ENCODE measurements at places on chromosomes 5 and 9.

- no peak for DNase-seq
These were observed 64.7 kb downstream of the MAPKAP1 start for GRCh38 chr9:125642311-125642710.

DNA sequence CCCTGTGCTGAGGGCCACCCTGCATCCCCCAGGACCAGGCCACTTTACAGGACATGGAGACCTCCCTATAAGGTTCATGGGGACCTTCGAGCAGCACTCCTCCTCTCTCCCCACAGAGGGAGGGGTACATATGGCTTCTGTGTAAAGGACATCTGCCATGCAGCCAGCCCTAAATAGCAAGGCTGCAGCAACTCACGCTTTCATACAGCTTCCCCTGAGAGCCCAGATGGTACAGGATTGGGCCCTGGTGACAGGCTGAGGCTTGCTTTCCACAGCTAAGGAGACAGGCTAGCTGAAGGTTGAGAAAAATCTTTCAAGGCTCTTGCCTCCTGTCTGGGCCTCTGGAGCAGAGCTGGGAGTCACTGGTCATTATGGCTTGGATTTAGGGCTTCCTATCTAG, 147.0 kb upstream of the ZNF366 start:
- DNase-seq, result no peak

DNA sequence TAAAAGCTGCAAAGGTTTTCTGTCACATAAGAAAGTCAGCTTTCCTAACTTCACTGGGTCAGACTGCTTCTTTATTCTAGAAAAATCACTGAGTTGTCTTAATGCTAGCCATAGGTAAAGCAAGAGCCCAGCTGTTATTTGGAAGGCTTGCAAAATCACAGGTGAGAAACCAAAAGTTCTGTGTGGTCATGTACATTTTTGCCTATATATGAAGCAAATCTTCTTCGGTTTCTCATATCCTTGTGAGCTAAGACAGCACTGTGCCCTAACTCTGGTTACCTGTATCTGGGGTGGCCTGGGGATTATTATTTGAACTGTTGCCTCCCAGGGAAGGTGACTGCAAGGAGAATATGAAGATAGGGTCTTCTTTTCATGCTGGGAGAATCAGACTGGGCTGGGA, 444.9 kb upstream of the CLINT1 start:
- DNase-seq, result no peak

GRCh38 chr9:38166501-38166900, 97.5 kb upstream of the SHB start:
- no peak for DNase-seq

DNA sequence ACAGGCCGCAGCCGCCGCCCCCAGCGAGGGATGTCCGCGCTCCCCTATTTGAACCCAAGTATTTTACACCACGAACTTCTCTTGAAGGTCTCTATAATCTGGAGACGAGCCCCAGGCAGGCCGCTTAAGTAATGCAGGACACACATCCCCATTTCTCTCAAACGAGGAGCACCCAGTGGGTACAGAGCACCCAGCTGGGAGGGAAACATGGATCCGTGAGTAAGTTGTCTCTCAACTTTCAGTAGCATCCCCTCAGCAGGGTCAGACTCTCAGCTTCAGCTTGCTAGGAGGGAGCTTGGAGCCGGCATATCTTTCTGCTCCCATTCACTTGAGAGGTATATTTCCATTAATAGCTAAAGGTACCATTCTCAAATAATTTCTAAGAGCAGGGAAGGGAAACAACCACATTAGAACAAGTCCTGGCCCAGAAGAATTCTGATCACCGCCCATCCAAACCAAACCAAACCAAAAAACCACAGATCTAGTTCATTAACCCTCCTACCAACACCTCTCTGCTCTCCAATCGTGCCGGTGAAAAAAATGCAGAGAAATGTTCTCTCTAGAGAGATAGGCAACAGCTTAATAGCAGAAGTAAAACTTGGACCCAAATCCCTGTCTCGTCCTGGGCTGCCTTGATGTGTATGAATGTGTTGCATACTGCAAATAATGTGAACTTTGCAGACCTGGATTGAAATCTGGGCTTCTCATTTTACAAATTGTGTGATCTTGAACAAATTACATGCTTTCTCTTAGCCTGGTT, 910 bp downstream of the TDRD7 start:
- no peak for DNase-seq

DNA sequence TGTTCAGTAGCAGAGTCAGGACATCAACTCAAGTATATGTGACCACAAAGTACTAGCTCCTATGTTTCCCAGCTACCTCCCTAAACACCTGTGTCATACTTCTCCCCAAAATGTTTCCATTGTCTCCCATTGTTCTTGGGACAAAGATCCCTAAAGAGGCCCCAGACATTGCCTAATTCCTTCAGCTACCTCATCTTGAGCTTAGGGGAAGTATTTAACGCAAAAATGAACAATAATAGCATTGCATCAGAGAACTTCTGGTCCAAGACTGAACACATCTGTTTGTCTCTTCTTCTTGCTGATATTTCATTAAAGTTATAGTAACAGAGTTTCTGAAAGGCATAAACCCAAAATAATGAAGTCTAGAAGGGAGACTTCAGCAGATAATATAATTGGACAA, 430.8 kb downstream of the MTRR start:
- no peak for DNase-seq

DNA sequence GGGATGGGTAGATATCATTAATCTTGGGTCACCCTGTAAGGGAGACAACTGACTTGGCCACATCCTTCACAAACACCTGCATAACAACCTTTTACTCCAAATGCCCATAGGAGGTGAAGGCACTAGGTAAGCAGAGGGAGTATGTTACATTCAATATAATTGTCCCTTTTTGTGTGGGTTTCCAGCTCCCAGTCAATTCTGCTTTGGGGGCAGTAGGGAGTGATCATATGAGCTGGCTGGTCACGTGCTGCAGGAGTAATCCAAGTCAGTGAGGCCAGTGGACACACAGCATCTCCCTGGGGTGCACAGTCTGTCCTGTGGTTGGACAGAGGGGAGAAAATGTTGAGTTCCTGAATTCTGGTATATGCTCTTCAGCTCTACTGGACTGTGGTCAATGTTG, 1.2 kb upstream of the AGXT2 start:
- DNase-seq, result no peak

DNA sequence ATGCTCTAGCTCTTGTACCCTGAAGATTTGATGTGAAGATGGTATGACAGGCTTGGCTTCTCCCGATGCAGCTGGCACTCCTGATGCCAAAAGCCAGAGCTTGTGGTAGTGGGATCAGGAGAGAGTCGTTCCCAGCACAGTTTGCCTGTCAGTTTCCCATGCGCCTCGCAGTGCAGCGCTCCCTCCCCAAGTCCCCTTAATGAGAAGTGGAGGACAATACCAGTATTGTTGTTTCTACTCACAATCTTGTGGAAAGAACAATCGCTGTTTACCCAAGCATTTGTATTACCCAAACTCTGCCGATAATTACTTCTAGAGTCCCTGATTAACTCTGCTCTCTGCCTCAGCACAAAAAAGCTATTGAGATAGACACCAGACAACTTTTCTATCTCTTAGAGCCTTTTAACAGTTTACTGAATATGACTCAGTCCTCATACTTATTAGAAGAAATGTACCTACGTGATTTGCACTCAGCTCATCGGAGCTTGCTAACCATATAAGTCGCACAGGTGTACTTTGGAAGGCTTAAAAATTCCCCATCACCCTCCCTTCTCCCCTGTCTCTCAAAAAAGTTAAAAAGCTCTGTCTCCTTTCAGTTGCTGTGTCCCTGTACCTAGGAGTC, 283.2 kb upstream of the TMEM161B start:
- DNase-seq, result no peak

GRCh38 chr9:27413511-27414219, 110.4 kb upstream of the IFNK start:
- DNase-seq, result no peak

DNA sequence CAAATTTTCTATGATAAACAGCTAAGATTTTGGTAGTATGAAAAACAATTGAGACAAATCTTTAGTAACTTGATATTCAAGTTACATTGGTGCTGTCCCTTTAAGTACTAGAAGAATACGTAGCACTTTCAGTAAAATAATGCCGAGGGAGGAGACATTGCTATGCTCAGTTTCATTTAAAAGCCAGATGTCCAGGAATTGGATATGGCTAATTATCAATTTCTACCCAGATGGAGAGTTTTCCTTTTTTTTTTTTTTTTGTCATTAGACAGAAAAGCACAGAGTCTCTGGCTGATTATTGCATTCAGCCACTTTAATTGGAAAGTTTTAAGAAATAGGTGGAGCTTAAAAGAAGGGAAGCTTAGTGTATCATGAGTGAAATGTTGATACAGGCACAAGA, 40.4 kb upstream of the APC start:
- no peak for DNase-seq

DNA sequence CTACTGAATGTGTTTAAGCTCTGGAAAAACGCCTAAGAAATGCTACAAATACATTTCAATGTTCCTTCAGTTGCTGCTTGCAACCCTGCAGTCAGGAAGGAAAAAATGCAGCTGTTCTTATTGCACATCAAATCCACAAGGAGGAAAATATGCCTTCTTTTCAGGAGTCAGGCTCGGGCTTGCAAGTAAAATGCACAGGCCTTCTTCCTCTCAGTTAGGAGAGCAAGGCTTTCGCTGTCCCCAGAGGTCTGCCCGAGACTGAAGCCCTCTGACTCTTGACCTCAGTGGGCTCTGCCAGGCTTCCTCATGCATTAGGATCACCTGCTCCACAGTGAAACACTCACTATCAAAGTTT, 899 bp upstream of the SHC3 start:
- no peak for DNase-seq

DNA sequence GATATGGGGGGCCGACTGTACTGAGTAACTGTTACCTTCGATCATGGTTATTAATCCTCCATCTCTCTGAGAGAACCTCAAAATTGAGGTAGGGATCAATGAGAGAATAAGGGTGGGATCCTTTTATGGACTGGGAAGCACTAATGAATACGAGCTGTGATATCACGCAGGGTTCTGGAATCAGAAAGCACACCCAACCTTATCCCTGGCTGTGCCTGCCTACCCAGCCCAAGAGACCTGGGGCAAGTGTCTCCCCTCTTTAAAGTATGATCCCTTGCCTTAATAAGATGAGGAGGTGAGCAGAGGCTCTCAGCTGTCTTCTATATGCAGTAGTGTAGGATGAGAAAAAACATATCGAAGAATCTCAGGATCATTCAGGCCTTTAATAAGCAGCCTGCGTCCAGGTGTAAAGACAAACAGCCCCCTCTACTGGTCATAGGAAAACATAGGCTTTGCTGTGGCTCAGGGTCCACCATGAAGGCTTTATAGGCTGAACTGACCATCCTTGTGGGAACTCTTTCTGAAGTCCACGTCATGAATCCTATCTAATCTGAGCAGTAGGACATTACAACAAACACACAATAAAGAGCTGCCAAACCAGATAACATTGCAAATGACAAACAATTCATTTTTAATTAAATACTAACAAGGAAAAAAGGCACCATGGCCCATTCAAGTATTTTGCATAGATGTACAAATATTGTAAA, 16.8 kb downstream of the NIPAL4 start:
- no peak for DNase-seq

- no peak for DNase-seq
These were observed 77.0 kb downstream of the RAD23B start for GRCh38 chr9:107360098-107360497.

- no peak for DNase-seq
These were observed 6.8 kb downstream of the NDST1 start for GRCh38 chr5:150514708-150515211.

- no peak for DNase-seq
These were observed 228.8 kb upstream of the PIK3R1 start for GRCh38 chr5:67986761-67987160.

DNA sequence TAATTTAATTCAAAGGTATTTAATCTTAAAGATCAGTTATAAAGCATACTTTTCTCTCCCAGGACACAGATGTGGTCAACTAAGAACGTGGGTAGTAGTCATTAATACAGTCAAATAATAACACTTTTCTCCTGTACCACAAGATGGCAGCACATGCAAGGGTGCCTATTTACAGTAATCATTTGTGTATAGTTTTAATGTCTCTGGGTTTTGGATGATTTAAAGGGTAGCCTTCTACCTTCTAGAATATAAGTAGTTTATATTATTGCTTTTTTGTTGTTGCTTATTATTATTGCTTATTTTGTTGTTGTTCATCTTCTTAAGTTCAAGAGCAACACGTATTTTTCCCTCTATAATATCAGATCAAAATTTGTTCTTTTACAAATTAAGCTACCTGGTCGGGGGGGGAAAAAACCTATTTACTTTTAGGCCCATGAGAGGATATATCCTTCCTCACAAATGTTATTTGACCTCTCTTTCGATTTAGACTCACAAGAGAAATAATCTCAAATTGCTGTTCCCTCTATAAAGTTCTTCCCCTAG, 59.6 kb upstream of the SLC27A6 start:
- DNase-seq, result peak; percentile 10

DNA sequence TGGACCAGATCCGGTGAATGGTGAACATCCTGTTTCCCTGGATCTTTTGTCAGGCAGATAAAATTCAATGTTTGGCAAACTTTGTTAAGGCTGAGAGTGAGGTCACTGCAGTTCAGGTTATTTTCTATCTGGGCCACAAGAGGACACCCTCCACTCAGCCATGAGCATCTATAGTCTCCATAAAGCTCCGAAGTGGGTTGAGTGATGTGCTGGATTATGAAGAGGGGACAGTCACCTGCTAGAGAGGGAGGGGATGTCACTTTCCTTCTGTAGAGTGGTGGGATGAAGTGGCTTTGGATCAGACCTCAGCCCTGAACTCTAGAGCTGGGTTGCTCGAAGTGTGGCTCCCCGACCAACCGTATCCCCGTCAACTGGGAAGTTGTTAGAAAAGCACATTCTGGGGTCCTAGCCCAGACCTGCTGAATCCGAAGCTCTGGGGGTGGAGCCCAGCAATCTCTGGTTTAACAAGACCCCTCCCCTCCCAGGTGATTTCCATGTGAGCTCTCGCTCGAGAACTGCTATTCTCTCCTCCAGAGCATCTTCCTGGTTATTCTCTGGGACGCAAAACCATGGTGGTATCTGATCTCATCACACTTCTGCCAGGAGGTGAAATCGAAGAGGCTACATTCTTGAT, 31.8 kb upstream of the FGF1 start:
- no peak for DNase-seq
